ENCODE measurements at places on chromosomes 16 and 17.

GRCh38 chr16:8943966-8944759, 19.5 kb downstream of the USP7 start:
- DNase-seq: no peak

- DNase-seq: no peak
Measured at GRCh38 chr16:64313726-64314125, 808.1 kb downstream of the CDH11 start.

GRCh38 chr17:77420804-77421629, 280.2 kb downstream of the SEC14L1 start:
- DNase-seq: no peak

DNA sequence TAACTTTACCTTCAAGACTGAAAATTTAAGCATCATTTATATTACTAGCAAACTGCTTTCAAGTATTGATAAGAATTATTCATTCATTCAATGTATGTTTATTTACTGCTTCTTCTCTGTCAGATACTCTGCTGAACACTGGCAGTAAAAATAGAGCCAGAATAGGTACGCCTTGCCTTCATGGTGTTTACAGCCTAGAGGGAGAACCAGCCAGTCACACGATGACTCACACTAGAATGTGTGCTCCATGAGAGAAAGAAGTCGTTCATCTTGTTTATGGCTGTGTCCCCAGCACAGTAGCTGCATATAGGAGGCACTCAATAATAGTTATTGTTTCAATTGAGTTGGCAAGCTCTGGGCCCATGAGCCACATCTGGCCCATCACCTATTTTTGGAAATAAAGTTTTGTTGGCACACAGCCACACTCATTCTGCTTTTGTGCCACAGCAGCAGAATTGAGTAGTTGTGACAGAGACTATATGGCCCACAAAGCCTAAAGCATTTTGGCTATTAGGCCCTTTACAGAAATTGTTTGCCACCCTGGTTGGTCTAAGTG, 84.2 kb downstream of the TMC6 start:
- DNase-seq: no peak

GRCh38 chr16:60304066-60304465, 1570.0 kb upstream of the GOT2 start:
- DNase-seq: no peak

DNA sequence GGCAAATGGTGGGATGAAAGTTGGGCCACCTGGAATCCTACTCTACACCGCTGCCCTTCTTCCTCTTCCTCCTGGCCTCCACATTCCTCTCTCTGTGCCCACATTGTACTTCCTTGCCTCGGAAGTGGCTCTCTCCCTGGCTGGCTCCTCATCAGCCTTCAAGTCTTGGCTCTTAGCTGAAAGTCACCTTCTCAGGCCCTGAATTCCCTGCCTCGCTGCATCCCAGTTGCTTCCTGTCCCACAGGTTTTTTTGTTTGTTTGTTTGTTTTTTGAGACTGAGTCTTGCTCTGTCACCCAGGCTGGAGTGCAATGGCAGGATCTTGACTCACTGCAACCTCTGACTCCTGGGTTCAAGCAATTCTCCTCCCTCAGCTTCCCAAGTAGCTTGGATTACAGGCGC, 2.6 kb upstream of the PAM16 start:
- no peak for DNase-seq

GRCh38 chr17:72414967-72415853, 294.4 kb downstream of the SOX9 start:
- no peak for DNase-seq

DNA sequence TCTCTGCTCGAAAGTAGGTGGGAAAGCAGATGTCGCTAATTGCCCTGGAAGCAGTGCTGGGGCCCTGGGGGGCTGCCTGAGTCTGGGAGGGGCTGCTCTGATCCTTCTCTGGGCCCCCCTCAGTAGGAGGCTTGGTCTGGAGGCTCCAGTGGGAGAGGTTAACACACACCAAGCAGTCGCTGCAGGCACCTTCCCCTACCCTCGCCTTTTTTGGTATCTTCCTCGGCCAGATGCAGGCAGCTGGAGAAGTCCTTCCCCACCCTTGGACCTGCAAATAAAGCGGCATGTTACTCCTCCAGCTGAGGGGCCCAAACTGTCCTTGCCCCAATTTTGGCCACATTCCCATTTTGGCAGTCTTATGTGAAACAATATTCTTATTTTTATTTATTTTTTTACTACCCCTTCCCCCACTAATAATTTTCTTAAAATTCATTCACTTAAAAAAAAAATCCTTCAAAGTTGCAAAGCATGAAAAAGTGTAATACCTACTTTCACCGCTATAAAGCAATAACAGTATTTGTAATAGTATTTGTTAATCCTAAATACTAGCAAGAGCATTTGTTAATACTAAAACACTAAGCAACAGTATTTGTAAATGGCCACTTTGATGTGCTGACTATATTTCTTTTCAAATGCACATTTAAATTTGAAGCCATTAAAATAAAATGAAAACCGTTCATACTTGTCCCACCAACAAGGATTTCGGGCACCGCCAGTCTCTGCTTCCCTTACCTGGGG, 15.0 kb downstream of the C16orf46 start:
- no peak for DNase-seq

- peak; percentile 97 for DNase-seq
Measured at GRCh38 chr17:79026376-79027273, 2.7 kb downstream of the C1QTNF1 start.

DNA sequence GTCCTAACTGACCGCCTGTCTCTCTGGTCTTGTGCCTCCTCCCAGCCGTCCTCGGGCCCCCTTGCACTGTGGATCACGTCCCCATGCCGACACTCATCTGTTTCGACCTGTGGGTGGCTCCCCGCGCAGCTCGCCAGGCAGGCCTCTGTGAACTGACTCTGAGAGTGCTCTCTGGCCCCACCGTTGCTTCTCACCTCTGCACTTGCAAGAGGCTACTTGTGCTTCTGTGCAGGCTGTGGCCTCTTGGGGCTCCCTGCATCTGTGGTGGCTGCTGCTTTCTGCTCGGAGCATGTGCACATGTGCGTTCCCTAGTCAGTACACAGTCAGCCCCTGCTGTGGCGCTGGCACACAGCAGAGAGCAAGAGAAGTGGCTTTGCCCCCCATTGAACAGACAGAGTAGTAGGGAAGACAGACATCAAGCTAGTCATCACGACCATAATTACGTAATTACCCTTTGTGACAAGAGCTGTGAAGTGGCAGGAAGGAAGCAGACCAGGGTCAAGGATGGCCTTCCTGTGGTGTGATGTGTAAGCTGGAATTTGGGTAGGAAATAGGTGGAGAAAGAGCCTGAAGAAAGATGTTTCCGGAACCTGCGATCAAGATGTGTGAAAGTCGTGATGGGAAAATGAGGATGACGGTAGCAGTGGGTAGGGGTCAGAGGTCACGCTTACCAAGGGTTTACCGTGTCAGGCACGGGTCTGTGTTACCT, 256.0 kb upstream of the CACNG5 start:
- no peak for DNase-seq

DNA sequence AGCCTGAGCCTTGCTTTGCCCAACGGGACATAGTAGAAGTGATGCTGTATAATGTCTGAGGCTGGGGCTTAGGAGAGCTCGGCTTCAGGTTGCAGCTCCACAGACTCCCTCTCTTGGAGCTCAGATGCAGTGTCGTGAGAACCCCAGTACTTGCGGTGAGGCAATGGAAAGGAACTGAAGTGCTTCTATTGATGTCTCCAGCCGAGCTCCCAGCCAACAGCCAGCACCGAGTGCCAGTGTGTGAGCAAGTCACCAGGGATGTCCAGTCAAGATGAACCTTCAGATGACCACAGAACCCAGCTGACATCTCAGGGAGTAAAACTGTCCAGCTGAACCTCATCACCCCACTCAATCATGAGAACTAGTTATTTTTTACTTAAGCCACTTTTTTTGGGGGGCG, 268.1 kb downstream of the IRF8 start:
- DNase-seq: no peak

DNA sequence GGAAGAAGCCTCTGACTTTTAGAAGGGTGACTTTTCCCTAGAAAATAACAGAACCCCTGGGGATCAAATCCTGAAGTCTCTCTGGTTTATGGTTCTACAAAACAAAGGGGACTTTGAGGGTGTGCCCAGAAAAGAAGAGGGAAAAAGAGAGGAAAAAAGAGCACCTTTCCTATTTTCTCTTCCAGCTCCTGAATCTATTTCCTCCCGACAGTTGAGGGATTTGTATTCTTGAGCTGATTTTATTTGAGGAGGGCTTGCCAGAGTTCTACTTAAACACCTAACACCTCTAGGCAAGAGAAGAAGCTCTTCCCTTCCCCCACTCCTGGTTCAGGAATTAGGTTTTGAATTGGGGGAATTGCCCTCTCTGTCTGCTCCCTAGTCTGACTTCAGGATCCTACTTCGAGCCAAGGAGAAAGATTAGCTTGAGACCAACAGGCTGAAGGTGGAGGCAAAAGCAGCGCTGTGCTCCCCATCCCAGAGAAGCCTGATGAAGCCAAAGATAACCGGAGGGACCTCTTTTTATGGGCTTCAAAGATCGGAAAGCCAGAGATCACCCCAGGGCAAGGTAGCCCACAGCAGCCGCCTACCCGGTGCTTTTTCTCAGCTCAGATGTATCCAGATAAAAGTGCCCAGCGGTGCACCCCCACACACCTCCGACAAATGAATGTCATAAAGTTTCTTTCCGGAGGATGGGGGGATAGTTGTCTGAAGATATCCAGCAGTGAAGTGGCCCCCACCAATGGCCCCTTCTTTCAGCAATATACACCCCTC, 796 bp downstream of the HOXB3 start:
- peak; percentile 29 for DNase-seq

GRCh38 chr17:41592601-41593305, 6.1 kb upstream of the KRT14 start:
- no peak for DNase-seq

DNA sequence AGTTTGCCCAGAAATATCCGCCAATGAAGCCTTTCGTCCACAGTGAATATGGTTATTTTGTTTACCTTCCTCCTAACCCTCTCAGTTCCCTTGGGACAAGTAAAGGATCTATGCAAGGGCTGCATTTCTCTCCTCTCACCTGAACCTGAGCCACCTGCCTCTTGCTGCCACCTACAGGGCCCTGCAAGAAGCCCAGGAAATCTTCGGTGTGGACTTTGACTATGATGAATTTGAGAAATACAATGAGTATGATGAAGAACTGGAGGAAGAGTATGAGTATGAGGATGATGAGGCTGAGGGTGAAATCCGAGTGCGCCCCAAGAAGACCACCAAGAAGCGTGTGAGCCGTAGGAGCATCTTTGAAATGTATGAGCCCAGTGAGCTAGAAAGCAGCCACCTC, 14.0 kb downstream of the SUPT6H start:
- DNase-seq: peak; percentile 26

DNA sequence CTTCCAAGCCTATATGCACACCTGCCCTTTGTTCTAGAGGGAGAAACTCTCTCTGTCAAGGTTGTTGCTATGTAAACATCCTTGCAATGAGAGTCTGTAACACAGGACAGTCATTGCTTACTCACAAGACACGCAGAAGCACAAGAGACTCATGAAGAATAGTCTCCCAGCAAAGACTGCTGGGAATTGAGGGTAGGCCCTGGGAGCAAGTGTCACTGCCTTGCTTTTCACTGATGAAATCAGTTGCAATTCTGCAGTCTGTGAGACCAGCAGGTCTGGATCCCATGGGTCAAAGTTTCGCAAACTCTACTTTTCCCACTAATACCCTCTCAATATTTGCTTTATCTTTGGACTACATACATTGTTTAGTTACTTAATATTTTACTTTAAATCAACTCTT, 177.4 kb downstream of the FTO start:
- peak; percentile 4 for DNase-seq

DNA sequence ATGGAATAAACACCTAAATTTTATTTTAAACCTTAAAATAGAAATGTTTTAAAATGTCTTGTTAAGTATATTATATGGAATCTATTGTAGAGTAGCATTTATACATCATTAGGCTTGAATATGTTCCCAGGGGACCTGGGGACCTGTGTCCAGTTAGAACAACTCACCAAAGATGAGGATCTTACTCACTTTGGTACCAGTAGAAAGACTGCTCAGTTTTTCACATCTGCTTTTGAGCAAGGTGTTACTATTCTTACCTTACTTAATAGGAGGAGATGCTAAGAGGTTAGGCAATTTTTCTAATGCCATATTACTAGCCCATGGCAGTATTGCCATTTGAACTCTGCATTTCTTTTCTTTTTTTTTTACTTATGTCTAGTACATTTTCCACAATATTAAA, 14.7 kb downstream of the STXBP4 start:
- DNase-seq: no peak

GRCh38 chr16:732936-733335, 6.0 kb downstream of the HAGHL start:
- DNase-seq: no peak

DNA sequence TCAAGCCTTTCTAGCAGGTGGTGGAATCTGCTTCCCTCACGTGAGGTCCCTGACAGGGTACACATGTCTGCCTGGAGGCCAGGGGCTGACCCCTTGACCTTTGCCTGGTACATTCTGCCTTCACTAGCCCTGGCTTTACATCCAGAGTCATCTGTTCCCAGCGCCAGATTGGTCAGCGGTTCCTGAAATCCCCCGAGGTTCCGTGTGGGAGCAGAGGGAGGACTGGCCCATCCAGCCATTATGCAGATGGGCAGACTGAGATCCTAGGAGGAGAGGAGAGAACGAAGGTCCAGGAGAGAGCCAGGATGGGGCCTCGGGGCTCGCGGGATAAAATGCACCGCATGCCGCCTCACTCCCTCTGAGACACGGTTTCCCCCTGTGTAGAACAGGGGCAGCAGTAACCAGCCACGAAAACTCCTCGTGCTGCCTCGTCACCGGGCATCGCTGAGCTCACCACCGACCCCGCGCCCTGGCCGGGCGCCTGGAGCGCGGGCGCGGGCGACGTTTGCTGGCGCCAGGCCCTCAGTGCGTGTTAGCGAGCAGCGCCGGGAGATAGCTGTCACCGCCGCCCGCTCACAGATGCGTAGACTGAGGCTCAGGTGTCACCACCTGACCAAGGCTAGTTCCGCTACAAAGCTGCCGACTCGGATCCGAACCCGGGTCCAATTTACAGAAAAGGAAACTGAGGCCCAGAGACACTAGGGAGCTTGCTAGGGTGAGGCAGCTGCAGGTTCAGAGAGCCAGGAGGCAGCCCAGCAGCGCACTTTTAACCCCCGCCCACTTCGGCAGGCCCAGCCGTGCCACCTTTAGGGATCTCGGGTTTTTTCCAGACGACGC, 811 bp upstream of the MAP2K3 start:
- DNase-seq: no peak

GRCh38 chr16:82793528-82794245, 166.9 kb downstream of the CDH13 start:
- no peak for DNase-seq

Measured in SW480 (cell line).